COLO829 (cell line): ENCODE measurements at places on chromosomes 6 and 20.
A peak's percentile ranks its signal among the peaks of the same experiment; 100 is the strongest.

GRCh38 chr6:125314009-125314581 is 12.3 kb upstream of the HDDC2 start:
- no peak for DNase-seq

GRCh38 chr6:99512033-99512432 is 3.2 kb downstream of the USP45 start:
- no peak for DNase-seq

DNA sequence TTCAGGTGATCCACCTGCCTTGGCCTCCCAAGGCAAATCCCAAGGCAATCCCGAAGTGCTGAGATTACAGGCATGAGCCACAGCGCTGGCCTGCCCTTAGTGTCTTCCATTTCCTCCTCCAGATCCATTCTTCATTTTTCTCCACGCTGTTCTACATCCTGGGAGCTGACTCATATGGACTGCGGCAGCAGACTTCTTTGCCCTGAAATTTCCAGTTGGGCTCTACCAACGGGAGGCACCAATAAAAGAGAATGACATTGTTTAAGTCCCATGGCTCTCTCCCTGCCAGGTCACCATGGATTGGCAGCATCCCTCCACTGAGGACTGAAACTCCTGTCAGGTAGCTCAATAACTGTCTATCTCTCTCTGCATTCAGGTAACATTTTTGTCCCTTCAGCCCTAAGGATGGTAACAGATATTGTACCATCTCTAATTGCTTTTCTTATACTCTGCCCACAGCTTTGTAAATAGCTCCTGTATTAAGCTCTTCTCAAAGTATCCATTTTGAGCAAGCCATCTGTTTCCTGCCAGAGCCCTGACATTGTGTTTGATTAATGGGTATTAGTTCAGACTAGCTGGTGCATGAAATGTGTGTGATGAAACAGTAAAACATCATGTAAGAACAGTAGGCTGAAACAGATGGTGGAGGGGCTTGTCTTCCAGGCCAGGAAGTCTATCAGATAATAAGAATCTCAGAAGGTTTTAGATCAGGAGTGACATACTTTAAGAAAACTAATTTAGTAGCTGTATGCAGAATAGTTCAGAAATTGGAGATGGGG is 3.6 kb downstream of the TBCC start:
- no peak for DNase-seq

DNA sequence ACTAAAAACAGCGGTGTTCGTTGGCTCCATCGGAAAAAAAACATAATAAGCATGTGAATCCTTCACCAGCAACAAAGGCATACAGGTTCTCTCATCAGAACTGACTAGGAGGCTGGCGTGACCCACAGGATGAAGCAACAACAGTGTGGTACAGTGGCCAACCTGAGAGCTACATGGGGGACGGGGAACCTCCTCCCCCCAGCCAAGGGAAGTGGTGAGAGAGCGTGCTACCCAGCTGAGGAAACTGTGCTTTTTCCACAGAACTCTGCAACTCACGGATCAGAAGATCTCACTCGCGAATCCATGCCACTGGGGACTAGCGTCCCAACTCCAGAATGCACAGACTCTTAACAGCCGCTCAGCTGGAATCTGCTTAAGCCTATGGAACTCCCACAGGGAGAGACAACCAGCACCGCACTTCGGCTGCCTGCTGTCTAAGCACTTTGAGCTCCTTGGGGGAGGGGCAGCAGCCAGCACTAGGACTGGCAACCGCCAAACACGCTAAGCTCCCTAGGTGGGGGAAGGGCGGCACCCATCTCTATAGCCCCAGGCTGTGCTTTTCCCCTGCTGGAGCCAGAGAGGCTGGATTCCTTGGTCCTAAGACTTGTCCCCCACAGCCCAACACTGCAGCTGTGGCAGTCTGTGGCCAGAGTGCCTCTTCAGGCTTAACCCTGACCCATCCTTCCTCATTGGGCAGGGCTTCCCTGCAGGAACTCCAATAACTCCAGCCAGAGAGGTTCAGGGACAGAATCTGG is 538.3 kb upstream of the BTBD3 start:
- no peak for DNase-seq

- DNase-seq, result no peak
Measured at GRCh38 chr6:21045135-21045700, 511.0 kb downstream of the CDKAL1 start.

DNA sequence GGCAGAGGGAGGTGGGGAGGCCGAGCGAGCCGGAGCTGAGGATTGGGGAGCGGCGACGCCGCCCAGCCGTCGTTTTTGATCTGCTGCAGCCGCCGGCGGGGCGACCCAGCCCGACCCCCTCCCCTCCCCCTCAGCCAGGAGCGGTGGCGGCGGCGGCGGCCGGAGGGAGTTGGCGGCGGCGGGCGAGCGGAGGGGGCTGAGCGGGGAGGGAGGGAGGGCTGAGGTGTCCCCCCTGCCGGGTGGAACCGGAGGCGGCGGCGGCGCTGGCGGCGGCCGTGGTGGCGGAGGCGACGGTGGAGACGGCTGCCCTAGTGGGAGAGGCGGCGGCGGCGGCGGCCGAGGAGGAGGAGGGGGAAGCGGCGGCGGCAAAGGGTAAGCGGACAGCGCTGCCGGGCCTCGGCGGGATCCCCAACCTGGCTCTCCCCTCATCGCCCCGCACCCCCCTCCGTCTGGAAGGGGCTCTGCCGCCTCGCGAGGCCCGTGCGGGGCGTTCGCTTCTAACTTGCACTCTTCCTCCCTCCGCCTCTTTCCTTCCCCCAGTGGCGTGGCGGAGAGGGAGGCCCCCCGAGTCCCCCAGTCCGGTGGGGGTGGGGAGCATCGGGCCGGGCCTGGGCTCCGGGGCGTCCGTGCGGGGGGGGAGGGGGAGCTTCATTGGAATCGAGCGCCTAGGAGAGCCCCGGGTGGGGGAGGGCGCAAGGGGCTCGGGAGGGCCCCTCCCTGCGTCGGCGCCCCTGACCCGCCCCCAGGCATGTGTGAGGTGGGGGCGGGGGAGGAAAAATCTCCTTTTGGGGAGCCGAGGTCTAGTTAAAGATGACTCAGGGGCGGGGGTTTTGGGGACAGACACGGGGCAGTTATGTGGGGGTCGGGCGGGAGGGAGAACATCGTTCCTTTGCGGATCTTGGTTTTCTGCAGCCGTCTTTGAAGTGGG is at the start of gene TAB2:
Gene TAB2 (plus strand): TSS at position 69 of the 928 bp plus-strand sequence. CDS start 52,286 bp downstream, outside the sequence.
- no peak for DNase-seq

- DNase-seq, result peak; percentile 78
Measured at GRCh38 chr6:133921249-133921859, 31.7 kb upstream of the TBPL1 start.

- DNase-seq, result peak; percentile 33
Measured at GRCh38 chr6:129317931-129318820, 391.8 kb downstream of the ARHGAP18 start.

GRCh38 chr20:21944227-21944626 is 238.8 kb downstream of the PAX1 start:
- DNase-seq, result no peak

GRCh38 chr6:46917002-46917545 is 4.7 kb downstream of the ADGRF5 start:
- DNase-seq, result no peak

GRCh38 chr6:51019806-51020205 is 201.1 kb downstream of the TFAP2B start:
- no peak for DNase-seq

DNA sequence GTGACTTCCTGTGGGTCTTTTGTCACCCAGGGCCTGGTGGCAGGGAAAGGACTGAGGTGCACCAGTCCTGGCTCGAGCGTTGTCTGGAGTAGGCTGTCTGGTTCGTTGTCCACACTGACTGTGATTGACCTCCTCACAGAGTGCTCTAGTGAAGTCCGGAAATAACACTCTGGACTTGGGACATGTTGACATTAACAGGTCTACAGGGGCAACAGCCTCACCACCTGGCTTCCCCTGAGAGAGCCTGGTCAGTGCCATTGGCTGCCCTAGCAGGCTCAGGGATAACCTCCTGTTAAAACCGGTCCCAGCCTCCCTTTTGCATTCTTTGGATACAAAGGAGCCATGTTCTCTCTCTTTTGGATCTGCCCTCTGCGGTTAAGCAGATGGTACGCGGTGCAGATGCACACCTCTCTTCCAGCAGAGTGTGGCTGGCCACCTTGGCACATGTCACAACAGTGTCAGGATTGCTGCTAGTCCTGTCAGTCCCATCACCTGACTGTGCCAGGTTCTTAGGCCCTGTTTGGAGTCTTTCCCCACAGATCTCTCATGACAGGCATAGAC is 46.2 kb downstream of the CDS2 start:
- no peak for DNase-seq

GRCh38 chr6:2353412-2354137 is 108.2 kb upstream of the GMDS start:
- peak; percentile 81 for DNase-seq

DNA sequence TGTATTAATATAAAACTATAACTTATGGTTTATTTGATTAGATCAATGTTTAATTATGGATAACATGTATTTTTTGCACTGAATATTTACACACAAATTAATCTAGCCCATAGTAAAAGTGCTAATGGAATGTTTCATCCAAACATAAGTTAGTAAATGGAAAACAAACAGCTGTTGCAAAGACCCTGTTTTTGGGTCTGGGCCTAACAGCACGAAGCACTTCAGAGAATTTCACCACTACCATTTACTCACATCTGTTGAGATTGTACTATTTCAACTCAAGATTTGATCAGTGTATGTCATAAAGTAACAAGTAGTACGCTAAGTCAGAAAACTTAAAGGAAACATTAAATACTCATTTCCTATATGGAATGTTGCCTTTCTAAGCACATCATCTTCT is 359.6 kb downstream of the LAMA2 start:
- no peak for DNase-seq

- DNase-seq, result no peak
Measured at GRCh38 chr6:75291331-75291730, 6.7 kb upstream of the TMEM30A start.

GRCh38 chr6:160995271-160995670 is 3.7 kb downstream of the MAP3K4 start:
- no peak for DNase-seq

- peak; percentile 63 for DNase-seq
Measured at GRCh38 chr6:4210629-4211419, 75.4 kb upstream of the ECI2 start.
